ENCODE measurements at places on chromosomes 16 and 17.

GRCh38 chr17:27348196-27348595, 54.3 kb downstream of the WSB1 start:
- DNase-seq, result no peak

DNA sequence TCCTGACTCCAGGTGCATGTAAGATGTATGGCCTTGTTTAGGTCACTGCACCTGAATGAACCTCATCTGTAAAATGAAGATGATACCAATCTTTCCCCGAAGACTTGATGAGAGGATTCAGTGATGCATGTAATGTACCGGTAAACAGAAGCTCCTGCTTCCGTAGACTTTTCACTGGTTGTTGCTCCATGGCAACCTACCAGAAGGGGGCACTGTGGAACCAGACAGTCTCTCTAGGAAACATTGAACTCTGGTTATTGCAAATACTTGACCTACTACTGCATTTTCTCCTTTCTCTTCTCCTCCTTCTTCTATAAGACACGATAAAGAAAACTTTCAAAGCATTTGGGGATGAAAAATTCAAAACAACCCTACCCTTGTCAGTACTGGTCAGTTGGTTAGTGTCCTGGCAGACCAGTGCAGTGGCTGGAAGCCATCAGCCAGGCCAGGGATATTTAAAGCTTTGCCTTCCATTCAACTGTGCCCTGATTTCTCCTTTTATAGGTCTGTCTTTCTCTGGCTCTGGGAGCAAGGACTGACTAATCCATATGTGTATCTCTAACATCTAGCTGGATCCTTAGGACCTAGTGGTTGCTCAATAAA, 667.4 kb upstream of the SALL1 start:
- peak; percentile 2 for DNase-seq

GRCh38 chr17:2906901-2907300, 110.7 kb downstream of the RAP1GAP2 start:
- DNase-seq, result peak; percentile 48

- DNase-seq, result no peak
Observed at GRCh38 chr16:17391715-17392114, 79.0 kb downstream of the XYLT1 start.

DNA sequence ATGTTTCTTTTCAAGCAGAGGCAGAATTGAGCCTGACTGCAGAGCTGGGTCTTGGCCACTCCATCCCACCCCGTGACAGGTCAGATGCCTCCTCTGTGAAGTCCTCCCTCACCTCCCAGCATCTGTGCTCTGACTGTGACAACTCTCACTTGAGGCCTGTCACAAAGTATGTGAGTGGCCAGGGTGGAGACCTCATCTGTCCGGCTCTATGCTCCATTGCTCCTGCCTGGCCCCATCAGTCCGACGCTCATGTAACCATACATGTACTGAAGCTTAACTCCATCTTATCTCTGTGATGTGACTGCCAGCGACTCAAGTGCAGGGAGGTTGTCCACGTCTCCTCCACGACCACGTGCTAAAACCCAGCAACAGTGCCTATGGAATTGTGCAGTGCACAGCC, 3.5 kb downstream of the PPL start:
- no peak for DNase-seq

GRCh38 chr17:32302860-32303649, 37.4 kb downstream of the RHBDL3 start:
- DNase-seq, result no peak

- DNase-seq, result peak; percentile 92
Observed at GRCh38 chr17:49832840-49833599, 14.8 kb downstream of the TAC4 start.

DNA sequence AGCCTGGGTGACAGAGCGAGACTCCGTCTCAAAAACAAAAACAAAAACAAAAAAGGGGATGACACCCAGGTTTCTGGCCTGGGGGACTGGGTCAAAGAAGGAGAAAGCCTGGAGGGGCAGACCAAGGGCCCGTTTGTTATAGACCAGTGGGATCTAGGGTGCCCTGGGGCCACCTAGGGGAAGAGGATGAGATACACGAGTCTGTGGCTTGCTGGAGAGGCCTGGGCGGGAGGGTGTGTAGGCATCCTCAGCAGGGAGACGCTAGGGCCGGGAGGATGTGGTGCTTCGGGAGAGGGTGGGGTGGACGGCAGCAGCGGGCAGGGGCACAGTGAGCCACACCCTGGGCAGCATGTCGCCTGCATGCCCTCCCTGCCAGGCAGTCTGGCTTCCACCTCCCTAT, 17.1 kb upstream of the CRK start:
- DNase-seq, result no peak

GRCh38 chr17:14387036-14387435, 86.2 kb downstream of the HS3ST3B1 start:
- DNase-seq, result no peak

- DNase-seq, result no peak
Observed at GRCh38 chr17:34377078-34377823, 14.2 kb upstream of the CCL1 start.

DNA sequence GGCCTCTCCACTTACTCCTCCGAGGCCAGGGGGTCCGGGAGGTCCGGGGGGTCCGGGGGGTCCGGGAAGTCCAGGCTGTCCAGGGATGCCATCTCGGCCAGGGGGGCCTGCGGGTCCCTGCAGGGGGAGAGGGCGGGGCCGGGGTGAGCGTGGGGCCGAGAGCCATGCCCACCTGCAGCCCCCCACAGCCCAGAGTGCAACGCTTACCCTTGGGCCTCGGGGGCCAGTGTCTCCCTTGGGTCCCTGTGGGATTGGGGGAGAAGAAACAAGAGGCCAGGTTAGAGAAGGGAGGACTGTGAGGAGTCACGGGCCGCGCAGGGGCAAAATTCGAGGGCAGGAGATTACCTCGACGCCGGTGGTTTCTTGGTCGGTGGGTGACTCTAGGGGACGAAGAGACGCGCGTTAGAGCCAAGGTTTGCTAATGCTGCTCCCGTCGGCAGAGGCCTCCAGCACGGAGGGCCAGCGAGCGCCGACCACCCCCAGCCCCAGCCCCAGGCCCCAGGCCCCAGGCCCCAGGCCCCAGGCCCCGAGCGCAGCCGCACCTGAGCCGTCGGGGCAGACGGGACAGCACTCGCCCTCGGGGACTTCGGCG, 2.1 kb downstream of the COL1A1 start:
- no peak for DNase-seq

GRCh38 chr16:48820379-48820778, 210.4 kb upstream of the N4BP1 start:
- DNase-seq, result no peak

DNA sequence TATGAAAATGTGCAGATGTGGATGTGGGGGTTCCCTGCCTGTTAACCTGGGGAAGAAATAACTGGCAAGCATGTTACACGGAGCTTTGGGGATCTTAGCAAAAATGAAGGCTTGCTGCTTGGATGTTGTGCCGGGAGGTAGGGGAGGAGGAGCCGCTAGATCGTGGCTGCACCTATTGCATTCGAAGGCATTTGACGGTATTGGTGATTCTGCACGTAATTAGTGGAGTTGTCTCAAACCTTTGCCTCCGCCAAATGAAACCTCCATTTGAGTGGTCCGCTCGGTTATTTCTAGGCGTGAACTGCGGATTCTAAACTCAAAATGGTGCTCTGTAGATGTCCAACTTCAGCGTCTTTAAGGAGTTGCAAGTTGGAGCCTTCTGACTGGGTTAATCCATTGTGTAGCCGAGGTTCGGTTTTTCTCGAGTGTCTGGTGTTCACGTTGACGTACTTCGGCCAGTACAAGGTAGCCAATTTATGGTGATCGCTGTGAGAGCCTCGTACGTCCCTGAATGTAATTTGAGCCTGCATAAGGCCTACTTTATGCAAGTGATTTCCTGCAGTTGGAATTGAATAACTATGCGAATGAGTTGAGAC, 1.5 kb downstream of the TNRC6C start:
- no peak for DNase-seq

DNA sequence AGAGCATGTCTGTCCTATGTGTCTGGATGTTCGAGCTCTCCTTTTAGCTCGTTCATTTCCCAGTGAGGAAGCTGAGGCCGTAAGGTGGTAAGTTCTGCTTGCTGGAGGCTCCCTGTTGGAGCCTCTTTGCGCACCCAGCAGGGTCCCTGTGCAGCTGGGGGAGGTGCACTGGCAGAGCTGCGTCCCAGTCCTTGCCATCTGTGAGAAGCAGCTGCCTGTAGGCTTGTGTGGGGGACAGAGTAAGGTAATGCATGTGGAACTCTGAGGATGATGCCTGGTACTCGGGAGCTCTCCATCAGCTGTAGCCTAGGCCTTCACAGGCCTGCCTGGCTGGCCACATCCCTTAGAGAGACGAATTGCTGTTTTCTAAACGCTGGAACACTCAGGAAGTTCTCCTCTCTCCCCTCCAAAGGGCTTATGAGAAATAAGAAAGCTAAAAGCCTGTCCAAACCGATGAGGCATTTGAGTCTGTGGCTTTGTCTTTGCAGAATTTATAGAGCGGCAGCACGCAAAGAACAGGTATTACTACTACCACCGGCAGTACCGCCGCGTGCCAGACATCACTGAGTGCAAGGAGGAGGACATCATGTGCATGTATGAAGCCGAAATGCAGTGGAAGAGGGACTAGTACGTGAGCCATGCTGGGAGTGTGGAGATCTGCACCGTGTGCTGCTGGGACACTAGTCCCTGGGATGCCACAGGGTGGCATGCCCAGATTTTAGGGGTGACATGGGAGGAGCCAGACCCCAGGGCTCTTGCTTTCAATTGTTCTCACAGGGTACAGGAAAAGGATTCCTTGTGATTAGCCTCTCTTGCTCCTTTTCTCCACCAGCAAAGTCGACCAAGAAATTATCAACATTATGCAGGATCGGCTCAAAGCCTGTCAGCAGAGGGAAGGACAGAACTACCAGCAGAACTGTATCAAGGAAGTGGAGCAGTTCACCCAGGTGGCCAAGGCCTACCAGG, 1.6 kb downstream of the NDUFB10 start:
- no peak for DNase-seq

DNA sequence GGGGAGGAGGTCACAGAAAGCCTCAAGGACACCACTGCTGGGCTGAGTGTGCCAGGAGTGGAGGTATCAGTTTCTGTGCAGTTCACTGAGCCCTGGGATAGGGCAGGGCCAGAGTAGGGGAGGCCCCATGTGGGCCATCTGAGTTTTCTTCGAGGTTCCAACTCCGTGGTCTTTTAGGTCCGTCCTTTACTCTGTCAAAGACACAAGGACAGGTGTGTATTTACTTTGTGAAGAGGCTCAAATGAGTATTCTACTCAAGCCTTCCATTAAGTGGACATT, 59.5 kb downstream of the USP22 start:
- DNase-seq, result no peak

GRCh38 chr16:4646773-4647643, 22.4 kb downstream of the MGRN1 start:
- DNase-seq, result no peak

DNA sequence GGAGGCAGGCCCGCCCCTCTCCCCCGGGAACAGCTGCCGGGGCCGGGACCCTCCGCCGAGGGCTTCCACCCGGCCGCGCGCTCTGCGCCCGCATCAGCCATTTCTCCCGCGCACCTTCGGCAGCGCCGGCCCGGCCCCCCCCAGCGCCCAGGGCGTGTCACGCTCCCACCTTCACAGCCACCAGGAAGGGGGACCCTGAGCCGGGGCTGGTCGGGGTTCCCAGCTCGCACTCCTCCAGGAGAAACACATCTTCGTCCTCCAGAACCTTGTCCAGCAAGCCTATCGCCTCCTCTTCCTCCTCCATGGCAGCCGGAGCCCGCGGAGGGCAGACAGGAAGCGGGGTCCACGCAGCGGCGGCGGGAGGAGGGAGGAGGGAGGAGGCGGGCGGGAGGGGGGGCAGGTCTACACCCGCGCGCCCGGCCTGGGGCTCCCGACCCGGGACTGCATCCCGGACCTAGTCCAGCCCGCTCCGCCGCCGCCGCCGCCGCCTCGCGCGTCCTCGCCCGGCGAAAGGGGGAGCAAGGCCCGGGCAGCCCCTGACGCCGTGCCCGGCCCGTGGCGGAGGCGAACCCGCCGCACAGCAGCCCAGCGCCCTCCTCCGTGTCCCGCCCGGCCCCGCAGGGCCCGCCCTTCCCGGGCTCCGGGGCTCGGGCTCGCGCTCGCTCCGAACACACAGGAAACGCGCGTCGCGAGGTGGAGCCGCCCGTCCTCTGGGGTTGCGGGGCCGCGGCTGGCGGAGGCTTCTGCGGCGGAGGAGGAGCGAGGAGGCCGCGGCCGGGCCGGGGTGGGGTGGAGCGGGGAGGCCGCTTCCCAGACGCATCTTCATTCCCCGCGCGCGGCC, 70.8 kb downstream of the ABR start:
- peak; percentile 73 for DNase-seq

GRCh38 chr17:62140376-62140775, 75.3 kb upstream of the MED13 start:
- no peak for DNase-seq

DNA sequence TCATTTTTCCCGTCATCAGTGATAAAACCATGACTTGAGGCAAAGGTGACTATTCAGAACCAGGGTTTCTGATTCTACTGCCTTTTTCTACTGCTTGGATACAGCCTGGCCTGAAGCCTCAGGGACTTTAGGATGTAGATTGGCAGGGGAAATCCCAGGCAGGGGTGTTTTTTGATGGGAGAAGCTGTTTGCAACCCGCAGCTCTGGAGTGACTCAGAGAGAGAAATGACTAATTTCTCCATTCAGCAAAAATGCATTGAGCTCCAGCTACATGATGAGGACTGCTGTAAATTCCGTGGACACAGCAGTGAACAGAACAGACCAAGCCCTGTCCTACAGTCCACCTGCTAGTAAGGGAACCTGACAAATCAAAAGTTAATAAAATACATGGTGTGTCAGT, 560.6 kb downstream of the CDH13 start:
- DNase-seq, result no peak

GRCh38 chr17:15346066-15346595, 4.7 kb upstream of the TEKT3 start:
- DNase-seq, result no peak

DNA sequence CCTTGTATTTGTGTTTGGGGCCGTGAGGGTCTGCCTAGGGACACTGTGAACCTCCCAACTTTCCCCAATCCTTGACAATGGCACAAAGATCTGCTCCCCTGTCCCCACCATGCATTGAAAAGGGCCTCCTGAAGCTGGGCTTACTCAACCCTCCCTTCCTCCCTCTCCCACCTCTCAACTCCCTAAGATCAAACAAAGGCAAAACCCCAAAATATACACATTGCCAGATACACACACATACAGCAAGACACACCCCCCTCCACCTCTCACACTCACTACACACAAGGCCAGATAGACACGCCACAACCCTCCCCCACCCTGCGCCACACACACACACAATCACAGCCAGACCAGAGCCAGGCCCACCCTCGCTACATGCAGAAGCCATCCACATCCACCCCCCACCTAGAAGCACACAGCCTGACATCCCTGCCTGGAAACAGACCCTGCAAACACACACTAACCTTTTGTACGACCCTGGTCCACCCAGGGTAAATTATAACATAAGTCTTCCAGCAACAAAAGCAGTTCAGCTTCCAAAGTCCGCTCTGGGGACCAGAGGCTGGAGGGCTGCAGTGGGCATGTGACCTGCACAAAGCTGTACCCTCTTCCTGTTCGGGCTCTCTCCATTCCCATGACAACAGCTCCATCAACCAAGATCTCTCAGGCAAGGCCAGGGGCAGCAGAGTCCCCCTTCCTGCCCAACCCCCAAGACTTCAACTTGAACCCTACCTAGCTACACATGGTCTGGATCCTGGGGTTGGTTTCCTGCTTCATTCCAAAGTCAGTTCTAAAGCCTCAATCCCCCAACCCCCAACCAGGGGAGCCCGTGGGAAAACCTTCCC, 1.9 kb downstream of the PCGF2 start:
- no peak for DNase-seq

GRCh38 chr16:2033057-2033908, 6.6 kb downstream of the NHERF2 start:
- peak; percentile 80 for DNase-seq

Measured in common myeloid progenitor, CD34-positive (primary cell).